ENCODE measurements at places on chromosomes 12 and 14.

- no peak for DNase-seq
Measured at GRCh38 chr12:107570721-107571120, 114.9 kb upstream of the PWP1 start.

DNA sequence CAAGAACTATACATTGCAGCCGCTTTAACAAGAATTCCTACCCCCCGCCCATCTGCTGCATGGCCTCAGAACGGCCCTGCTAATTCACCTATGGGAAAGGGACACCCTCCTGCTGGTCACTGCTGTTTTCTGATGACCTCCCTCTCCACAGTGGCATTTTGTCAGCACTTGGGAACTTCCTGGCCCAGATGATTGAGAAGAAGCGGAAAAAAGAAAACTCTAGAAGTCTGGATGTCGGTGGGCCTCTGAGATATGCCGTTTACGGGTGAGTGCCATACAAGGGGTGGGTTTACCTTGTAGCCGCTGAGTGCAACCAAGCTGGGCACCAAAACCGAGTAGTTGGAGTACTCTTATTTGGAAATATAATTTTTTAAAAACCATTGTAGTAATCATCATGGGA, 2.7 kb downstream of the PXMP2 start:
- DNase-seq = no peak

GRCh38 chr14:101469382-101470247, 91.7 kb upstream of the DIO3 start:
- no peak for DNase-seq

- DNase-seq = no peak
Measured at GRCh38 chr12:22797701-22798100, 172.7 kb downstream of the ETNK1 start.

- DNase-seq = peak; percentile 30
Measured at GRCh38 chr12:64452559-64453329, 824 bp downstream of the TBK1 start.

GRCh38 chr12:61871485-61871810, 388.8 kb upstream of the USP15 start:
- no peak for DNase-seq

DNA sequence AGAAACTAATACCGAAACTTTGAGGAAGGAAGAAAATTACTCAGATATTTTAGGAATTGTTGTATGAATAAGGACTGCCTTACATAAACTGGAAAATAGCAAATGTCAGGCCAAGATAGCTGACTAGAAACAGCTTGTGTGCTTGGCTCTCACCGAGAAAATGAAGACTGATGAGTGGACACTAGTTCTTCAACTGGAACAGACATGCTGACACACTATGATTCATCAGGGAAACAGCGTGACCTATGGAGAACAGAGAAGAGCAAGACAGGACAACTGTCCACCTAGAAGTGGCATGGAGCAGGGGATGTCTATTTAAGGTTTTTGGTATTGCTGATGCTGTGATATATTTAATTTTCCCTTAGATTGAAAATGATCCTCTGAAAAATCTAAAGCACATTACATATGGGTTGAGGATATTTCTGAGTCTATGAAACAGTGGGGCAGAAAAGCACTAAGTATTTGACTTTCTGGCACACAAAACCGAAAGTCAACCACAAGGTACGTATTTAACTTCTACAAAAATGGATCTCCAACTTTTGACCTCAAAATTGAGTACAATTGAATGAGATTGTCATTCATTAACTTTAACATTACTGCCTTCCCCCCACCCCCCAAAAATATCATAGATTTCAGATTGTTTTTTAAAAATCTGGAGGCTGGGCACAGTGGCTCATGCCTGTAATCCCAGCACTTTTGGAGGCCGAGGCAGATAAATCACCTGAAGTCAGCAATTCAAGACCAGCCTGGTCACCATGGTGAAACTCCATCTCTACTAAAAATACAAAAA, 863.2 kb downstream of the LRFN5 start:
- DNase-seq = no peak

DNA sequence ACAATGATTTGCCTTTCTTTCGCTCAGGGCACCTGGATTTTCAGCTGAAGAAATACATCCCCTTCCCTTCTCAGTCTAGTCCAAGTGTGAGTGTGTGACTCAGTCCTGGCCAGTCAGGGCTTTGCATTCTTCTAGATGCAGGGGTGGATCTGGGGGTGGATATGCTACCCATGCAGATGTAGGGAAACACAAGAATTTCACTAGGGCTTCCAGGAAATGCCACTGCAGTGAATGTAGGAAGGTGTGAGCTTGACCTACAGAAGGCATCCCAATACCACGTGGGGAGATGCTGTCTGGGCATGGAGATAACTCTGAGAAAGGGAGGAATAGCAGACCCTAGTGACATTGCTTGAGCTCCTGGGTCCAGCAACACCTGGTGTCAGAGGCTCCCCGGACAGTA, 404.2 kb downstream of the GLT1D1 start:
- DNase-seq = no peak

- DNase-seq = no peak
Measured at GRCh38 chr14:40983604-40984003, 623.1 kb upstream of the LRFN5 start.

DNA sequence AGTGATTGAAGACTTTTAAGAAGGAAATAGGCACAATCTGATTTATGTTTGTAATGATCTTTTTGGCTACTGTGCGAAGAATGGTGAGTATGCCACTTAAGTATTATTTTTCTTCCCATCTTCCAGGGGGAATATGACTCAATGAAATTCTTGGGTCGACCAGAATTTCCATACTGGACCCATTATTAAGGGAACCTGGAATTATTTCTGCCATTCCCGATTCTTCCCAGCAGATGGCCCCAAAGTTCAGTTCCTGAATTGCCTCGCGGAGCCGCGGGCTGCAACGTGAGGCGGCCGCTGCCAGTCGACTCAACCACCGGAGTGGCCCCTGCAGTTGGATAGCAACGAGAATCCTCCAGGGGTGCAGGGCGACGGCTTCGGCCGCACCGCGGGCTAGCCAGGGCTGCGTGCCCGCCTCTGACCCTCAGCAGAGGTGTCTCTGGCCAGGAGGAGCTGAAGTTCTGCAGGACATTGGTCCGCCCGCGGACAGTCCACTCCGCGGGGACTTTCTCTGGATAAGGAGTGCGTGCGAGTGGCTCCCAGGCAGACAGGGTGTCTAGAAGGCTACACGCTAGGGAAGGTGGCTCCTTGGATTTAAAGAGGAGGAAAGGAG, 628 bp upstream of the TSHR start:
- peak; percentile 81 for DNase-seq

DNA sequence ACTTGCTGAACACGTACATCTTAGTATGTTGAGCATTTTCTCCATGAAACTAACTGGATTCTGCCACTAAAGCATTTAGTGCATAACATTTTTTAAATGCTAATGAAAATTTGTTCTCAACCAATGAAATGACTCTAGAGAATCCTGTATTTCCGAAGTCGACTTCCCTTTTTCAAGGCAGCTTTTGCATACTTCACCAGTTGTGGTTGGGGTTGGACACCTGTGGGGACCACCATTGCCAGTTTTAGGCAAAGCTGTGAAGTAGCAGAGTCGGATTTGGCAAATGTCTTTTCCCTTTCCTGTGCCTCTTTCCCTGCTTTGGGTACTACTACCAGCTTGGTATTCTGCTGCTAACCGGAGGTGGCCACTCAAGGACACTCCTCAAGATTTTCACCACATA, 349.2 kb downstream of the BCAT1 start:
- no peak for DNase-seq

DNA sequence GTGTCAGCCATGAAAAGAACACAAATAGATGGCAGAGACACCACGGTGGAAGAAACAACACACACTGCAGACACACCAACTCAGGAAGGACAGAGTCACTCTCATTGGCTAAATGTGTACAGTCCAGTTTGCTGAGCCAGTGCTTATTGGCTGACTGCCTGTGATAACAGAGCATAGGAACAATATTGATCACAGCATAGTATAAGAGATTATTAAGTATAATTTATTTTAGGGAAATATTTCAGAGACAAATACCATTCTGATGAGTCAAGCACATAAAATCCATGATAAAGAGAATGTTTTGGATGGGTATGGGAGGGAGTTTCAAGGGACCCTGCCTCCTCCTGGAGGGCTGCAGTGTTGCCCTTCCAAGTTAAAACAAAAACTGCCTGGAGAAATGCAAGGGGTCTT, 50.9 kb downstream of the BTG1 start:
- DNase-seq = no peak

DNA sequence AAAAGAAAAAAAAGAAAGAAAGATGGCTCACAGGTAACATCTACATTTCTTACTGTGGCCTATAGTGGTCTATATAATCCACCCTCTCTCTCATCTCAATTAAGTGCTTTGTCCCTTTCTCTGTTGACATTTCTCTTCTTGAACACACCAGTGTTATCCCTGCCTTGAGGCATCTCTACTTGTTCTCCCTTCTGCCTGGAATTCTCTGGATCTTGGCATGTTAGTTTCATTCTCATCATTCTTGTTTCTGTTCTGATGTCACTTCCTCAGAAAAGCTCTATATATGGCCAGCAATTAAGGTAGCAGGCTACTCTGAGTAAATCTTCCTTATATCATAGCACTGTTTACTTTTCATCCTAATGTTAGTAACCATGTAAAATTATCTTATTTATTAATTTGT, 155.7 kb upstream of the PDZRN4 start:
- no peak for DNase-seq
